ENCODE measurements at places on chromosomes 12 and 14. TPM values are rescaled to one million over a fixed set of nuclear protein-coding genes. Genes with fewer than 3 reads are reported as not detected.

DNA sequence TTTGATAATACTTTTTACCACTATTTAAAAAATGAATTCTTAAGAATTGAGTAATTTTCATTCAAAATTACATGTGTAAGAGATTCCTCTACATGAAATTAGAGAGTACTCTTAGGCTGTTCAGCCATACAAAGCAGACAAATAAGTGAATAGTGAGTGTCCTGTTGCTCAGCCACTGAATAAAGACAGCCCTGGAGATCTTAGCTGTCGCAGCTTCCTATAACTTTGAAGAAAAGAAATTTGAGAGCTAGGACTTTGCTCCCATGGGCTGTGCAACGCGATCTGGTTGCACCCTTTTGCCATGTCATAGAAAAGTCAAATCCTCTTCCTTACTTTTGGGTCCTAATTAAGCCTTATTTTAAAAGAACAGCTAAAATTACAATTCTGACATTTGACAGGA is 40.9 kb upstream of the LRIG3 start:
- H3K27me3 ChIP-seq, result no peaks in the 10 kb centered on the region
- H3K4me3 ChIP-seq, result no peak overlapping the region
- no peaks in the 10 kb centered on the region for H3K36me3 ChIP-seq
- H3K27ac ChIP-seq, result no peak overlapping the region
- DNase-seq, result no peak
- peaks cover 7% of the 10 kb centered on the region for H3K4me1 ChIP-seq

DNA sequence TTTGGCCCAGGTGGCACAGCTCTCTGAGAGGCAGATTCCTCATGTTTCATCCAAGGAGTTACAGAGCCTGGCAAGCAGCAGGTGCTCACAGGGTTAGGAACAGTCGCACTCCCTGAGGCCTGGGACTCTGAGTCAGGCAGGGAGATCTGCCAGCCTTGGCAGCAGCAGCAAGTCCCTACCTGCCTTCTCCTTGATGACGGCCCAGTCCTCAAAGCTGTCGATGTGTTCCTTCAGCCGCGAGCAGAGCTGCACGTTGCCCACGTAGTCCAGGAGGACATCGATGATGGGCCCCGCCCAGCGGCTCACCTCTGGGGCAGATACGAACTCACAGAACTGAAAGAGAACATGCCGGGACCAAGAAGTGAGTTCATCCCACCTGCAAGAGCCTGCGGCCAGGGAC is 10.4 kb downstream of the FAM181A start:
- H3K27ac ChIP-seq, result no peak overlapping the region
- H3K4me1 ChIP-seq, result no peaks in the 10 kb centered on the region
- no peaks in the 10 kb centered on the region for H3K36me3 ChIP-seq

Gene AQP2
- total RNA-seq, result not detected

Gene CHGA
- 20.9 TPM for total RNA-seq

- no peaks in the 10 kb centered on the region for H3K27me3 ChIP-seq
- no peak for DNase-seq
- peaks cover 15% of the 10 kb centered on the region for H3K4me1 ChIP-seq
- no peak overlapping the region for H3K4me3 ChIP-seq
- H3K36me3 ChIP-seq, result no peaks in the 10 kb centered on the region
Observed at GRCh38 chr14:68487805-68488590, 304.9 kb downstream of the ZFP36L1 start.

Gene GLIPR1L2
- not detected for total RNA-seq

DNA sequence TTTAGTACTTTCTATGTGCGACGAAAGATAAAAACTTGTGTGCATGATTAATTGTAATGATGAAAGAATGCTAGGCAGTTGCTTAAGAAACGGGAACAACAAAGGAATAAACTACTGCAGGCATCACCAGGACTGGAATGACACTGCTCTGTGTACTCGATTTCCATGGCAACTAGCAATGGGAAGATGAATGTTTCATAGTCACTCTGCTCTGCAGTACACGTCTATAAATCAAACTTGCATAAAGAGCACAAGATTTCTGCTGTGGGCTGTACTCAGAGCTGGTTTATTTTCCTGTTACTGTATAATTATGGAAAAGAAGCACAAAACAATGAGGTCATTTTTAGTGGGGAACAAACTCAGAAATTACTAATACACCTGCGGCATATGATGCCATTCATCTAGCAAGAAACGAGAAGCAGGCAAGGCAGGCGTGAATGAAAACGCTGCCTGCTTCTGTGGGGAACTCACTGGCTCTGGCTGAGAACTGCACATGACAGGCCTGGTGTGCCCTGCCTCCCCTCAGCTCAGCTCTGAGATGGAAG is 41.8 kb downstream of the EFCAB11 start:
- no peak overlapping the region for H3K4me3 ChIP-seq
- H3K36me3 ChIP-seq, result no peaks in the 10 kb centered on the region
- peaks cover 31% of the 10 kb centered on the region for H3K4me1 ChIP-seq
- peak; percentile 53 for DNase-seq

DNA sequence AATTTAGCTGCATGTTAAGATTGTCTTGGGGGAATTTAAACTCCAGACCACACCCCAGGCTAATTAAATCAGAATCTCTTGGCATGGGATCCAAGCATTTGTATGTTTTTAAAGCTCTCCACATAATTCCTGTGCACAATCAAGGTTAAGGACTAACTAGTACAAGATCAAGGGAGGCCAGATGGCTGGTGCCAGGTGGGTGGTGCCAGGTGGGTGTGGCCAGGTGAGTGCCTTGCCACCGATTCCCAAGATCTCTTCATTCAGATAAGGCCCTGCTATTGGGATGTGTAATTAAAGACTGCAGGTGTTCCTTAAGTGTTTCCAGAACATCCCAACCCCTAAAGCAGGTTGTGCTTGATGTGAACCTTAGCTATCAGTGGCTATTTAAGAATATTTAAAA is 75.1 kb downstream of the NRXN3 start:
- H3K36me3 ChIP-seq, result no peaks in the 10 kb centered on the region
- no peaks in the 10 kb centered on the region for H3K27me3 ChIP-seq
- H3K27ac ChIP-seq, result no peak overlapping the region
- no peak for DNase-seq
- no peak overlapping the region for H3K4me3 ChIP-seq
